ENCODE measurements at places on chromosomes 6 and 20.

DNA sequence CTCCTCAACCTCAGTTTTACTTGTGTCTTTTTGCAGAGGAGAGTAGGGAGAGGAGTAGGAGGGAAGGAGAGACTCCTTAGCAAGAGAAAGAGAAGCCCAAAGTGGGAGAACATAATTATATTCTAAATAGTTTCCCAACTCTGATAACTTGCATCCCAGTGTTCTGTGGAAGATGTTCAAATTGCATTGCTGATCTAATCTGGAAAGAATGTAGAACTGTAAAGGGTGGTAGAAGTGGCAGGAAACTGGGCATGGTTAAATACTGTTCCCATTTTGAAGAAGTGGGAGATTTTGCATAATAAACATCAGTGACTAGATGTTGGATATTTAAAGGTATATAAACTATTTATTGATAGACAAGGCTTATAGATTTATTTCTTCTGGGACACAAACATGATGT, 42.6 kb upstream of the HMGN3 start:
- DNase-seq = no peak

GRCh38 chr6:42300701-42301100, 83.0 kb upstream of the MRPS10 start:
- DNase-seq = no peak

DNA sequence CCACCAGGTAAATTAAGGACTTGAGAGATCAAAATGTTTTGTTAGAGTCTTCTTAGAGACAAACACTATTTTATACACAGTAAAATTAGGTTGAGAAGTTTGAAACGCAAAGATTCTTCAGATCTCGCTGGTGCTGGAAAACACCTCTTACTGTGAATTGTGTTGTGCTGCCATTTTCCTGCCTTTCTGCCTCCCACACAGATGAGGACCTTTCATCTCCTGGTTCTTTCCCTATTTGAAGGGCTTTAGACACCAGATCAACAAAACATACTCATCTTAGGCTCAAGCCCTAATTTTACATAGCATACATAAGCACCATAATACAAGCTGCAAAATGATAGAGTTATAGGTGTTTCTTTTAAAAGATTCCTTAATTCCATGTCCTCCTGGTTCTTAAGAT, 18.6 kb downstream of the STAU1 start:
- DNase-seq = no peak

DNA sequence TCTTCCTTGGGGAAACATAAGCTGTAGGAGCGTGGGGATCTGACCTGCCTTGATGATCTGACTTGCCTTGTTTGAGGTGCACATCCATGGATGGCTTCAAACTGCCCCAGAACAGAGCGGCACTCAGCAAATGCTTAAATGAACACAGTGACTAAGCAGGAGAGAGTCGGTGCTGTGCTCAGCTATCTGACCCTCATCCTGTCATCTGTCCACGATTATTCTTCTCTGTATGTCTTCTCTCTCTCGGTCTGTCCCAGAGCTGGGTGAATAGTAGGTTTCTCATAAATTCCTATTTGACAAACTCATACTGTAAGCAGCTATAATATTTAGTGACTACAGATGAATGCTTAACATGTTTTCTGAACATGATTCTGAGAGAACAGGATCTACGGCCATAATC, 37.3 kb downstream of the TRAM2 start:
- no peak for DNase-seq

- no peak for DNase-seq
Measured at GRCh38 chr6:31908791-31909190, 6.9 kb upstream of the ZBTB12 start.

DNA sequence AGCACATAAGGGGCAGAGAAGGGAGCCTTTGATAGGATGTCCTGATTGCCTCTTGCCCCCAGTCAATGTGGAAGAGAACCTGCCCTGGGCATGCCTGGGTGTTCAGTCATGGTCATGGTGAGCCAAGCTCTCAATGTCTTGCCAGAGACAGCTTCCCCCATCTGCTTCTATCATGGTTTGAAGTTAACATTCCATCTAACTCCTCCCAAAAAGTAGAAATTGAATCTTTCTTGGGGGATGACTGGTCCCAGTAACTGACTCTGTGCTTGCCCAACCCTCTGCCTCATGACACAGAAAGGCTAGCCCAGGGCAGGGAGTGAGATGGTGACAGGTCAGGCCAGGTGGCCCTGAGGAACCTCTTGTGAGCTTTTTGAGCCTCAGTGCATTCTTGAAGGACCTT, 60.1 kb downstream of the ADTRP start:
- no peak for DNase-seq

GRCh38 chr6:41964201-41964887, 22.7 kb upstream of the CCND3 start:
- no peak for DNase-seq

- DNase-seq = no peak
Measured at GRCh38 chr6:82751718-82752117, 313.9 kb downstream of the UBE3D start.

DNA sequence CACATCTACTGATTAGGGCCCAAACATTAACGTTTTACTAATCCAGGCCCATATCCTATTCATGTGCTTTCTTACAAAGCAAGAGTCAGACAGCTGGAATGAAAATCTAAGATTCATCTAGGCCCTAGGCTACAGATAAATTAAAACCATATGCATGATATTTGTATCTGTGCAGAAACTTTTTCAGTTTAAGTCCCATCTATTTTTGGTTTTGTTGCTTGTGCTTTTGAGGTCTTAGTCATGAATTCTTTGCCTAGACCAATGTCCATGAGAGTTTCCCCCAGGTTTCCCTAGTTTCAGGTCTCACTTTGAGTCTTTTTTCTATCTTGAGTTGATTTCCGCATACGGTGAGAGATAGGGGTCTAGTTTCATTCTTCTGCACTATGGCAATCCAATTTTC, 20.2 kb downstream of the ADNP start:
- no peak for DNase-seq

- DNase-seq = no peak
Measured at GRCh38 chr20:37317316-37317715, 27.9 kb downstream of the MANBAL start.

DNA sequence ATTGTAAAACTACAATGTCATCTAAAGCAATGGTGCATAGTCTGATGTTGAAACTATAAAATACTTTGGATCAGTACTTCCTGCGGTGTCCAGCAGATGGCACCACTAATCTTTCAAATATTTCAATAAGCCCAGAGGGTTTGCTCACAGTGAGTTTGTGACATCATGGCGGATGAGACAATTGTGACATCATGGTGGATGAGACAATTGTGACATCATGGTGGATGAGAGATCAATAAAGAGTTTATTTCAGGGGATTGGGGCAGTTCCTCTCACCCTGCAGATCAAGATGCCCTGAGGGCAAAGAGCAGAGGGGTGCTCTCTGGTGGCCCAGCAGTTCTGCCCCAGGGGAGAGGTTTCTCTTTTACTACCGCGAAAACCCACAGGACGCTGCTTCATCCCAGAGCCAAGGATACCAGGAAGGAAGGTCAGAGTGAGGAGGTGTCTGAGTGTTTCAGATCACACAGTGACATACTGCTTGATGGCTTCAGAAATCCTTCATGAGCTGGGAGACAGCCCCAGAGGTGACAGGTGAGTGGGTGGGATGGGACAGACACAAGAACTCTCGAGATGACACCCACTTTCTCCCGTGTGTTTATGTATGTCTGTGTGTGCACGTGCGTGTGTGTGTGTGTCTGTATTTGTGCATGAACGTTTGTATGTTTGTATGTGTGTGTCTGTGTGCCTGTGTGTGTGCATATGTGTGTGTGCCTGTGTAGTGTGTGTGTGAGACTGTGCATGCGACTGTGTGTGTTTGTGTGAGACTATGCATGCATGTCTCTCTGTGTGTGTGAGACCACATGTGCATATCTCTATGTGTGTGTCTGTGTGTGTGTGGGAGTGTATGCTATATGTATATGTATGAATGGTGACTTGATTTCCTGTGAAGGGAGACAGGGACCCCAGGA, 7.3 kb upstream of the ULBP2 start:
- DNase-seq = peak; percentile 58

GRCh38 chr6:157213907-157214565, 109.3 kb downstream of the TMEM242 start:
- no peak for DNase-seq

GRCh38 chr6:156988276-156989158, 211.3 kb downstream of the ARID1B start:
- DNase-seq = no peak

- no peak for DNase-seq
Measured at GRCh38 chr20:45962031-45962755, 9.8 kb downstream of the ZNF335 start.

DNA sequence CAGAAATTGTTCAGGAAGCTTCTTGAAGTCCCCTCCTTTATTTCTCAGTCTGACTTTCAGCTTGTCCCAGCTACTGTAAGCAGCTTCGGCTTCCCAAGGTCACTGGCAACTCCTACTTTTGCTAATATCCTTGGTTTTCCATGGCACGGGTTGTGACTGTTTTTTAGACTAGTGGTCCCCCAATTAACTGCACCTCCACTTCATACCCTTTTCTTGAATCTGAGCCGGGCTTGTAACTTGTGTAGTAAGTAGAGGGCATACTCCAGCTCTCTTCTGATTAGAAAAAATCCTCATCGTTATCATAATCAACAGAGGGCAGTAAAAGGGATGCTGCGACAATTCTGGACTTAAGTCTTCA, 162.3 kb upstream of the TNFAIP3 start:
- no peak for DNase-seq

- DNase-seq = no peak
Measured at GRCh38 chr6:19864285-19864684, 27.1 kb downstream of the ID4 start.

- DNase-seq = no peak
Measured at GRCh38 chr6:32439139-32439538, 548 bp upstream of the HLA-DRA start.

GRCh38 chr6:88839280-88839679, 124.1 kb downstream of the RNGTT start:
- no peak for DNase-seq

- DNase-seq = peak; percentile 24
Measured at GRCh38 chr20:45368221-45368980, 5.4 kb downstream of the SYS1 start.

- no peak for DNase-seq
Measured at GRCh38 chr6:135680964-135681913, 170.3 kb upstream of the PDE7B start.

- no peak for DNase-seq
Measured at GRCh38 chr6:155548576-155548975, 92.9 kb upstream of the NOX3 start.

DNA sequence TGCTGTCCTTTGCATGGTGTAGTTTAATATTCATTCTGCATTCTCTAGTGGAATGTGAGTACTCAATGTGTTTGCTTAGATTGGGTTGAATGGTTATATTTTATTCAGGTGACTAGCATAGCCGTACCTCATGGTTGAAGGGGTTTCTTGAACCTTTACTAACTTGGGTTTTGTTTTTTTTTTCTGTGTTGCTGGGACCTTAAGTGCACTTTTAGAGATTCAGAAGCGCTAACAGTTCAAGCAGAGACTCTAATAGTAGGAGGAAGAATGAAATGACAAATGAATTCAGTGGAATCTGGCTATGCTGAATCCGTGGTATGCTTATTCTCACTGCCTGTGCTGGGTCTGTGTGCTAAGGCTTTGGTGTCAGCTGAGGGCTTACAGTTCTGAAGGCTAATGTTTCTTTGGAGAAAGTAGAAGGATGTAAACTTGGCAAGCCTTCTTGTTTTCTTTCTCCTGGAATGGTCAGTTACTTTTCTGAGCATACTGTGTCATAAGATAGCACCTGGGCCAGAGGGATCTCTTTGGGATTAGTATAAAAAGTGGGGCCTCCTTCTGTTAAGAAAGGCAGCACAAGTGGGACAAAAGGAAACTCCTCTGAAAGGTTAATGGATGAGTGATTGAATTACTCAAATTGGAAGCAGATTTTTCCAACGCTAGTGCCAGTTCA, 28.7 kb downstream of the RNF144B start:
- peak; percentile 54 for DNase-seq

DNA sequence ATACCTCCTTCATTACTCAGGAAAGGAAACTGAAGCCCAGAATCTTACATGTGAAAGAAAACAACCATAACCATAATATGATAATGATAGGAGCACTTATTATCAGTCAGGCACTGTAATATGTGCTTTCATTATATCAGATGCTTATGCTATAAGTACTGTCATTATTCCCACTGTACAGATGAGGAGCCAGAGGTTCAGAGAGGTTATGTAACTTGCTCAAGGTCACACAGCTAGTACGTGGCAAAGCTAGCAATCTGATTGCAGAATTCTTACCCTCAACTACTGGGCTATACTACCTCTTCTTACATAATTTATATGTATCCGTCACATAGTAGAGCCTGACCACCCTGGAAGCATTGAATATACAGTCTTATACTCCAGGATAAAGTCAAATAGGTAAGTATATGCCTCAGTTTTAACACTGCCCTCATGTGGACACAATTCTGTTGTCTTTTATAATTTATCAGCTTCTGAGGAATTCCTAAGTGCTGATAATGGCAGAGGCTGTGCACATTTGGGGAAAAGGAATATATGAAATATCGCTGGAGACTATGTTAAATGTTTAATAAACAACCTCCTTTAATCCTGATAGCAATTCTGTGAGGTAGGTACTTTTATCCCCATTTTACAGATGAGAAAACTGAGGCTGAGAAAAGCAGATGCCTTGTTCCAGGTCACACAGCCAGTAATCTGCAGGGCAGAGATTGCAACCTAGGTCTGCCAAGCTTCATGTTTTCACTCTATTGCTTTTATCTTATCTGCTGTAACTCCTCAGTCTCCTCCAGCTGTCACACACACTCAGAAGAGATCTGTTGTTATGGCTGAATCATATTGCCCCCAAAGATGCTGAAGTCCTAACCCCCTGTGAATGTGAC, 13.4 kb downstream of the BCAS1 start:
- DNase-seq = no peak

DNA sequence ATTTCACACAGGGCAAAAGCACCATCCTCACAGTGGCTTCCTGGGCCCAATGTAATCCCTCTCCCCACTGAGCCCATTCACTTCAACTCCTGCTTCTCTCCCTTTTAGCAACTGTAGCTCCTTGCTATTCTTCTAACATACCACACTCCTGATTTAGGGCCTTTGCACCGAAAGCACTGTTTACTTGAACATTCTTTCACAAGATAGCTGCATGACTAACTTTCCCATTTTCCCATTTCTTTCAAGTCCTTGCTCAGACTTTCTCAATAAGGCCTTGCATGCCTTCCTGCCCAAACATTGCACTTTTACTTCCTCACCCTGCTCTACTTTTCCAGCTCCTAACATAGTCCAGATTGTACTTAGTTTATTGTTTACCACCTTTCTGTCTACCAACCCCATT, 73.0 kb downstream of the SHPRH start:
- no peak for DNase-seq

GRCh38 chr6:2749969-2750600, 637 bp downstream of the MYLK4 start:
- peak; percentile 53 for DNase-seq

DNA sequence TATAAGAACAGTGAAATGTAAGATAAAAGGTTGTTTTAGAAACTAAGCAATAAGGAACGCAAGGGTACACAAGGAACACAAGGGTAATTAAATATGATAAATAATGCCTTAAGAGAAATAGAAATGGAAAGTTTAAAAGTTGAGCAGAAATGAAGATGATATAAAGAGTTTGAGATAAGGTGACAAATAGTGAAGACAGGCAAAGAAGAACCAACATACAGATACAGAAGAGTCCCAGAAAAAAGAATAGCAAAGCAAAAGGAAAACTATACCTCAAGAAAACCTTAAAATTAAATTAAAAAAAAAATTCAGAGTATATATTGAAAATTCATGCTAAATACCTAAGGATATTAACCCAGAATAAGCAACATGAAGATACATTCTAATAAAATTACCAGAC, 16.4 kb downstream of the HDDC2 start:
- DNase-seq = no peak

Data from muscle of back (tissue), 13 donors.